Kidney epithelial cell (primary cell): ENCODE measurements at places on chromosomes 3 and 15. TPM values are rescaled to one million over a fixed set of nuclear protein-coding genes. Genes with fewer than 3 reads are reported as not detected.

Gene GP5
- total RNA-seq = 0.07 and 0.42 TPM in 2 replicates

Gene GOLGA8M
- not detected in 2 replicates for total RNA-seq

Gene PLS1
- total RNA-seq = 15.6 and 21.8 TPM in 2 replicates

Gene PLOD2
- 32.5 and 38.5 TPM in 2 replicates for total RNA-seq

Gene CHSY1
- 21.1 and 22.9 TPM in 2 replicates for total RNA-seq

Gene ITIH1
- not detected in 2 replicates for total RNA-seq

Gene RCCD1
- 8.9 and 12.5 TPM in 2 replicates for total RNA-seq

Gene CFAP20DC
- total RNA-seq = 8.2 and 8.6 TPM in 2 replicates

Gene COLQ
- total RNA-seq = 0.13 and 0.41 TPM in 2 replicates

Gene GOLGA8N
- 1.0 and 1.6 TPM in 2 replicates for total RNA-seq

Gene PAQR5
- 6.4 and 9.7 TPM in 2 replicates for total RNA-seq

Gene BLOC1S6
- 70.2 and 71.4 TPM in 2 replicates for total RNA-seq

Gene OXTR
- total RNA-seq = 2.0 and 2.1 TPM in 2 replicates

DNA sequence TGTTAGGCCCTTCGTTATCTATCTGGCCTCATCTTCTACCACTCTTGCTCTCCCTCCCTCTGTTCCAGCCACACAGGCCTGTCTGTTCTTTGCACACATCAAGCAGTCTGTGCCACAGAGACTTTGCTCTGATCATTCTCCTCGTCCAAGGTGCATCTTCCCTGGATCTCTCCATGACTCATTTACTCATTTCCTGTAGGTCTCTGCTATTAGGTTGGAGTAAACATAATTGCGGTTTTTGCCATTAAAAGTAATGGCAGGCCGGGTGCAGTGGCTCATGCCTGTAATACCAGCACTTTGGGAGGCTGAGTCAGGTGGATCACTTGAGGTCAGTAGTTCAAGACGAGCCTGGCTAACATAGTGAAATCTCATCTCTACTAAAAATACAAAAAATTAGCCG is 9.5 kb upstream of the C3orf49 start:
- DNase-seq = peak; percentile 48

GRCh38 chr15:96559631-96560030 is 229.1 kb downstream of the NR2F2 start:
- DNase-seq = no peak

- no peak for DNase-seq
Observed at GRCh38 chr15:64355348-64355943, 527 bp downstream of the CSNK1G1 start.

- DNase-seq = no peak
Observed at GRCh38 chr3:101509811-101510210, 3.2 kb downstream of the SENP7 start.

GRCh38 chr3:53728606-53729005 is 117.6 kb downstream of the CHDH start:
- no peak for DNase-seq

DNA sequence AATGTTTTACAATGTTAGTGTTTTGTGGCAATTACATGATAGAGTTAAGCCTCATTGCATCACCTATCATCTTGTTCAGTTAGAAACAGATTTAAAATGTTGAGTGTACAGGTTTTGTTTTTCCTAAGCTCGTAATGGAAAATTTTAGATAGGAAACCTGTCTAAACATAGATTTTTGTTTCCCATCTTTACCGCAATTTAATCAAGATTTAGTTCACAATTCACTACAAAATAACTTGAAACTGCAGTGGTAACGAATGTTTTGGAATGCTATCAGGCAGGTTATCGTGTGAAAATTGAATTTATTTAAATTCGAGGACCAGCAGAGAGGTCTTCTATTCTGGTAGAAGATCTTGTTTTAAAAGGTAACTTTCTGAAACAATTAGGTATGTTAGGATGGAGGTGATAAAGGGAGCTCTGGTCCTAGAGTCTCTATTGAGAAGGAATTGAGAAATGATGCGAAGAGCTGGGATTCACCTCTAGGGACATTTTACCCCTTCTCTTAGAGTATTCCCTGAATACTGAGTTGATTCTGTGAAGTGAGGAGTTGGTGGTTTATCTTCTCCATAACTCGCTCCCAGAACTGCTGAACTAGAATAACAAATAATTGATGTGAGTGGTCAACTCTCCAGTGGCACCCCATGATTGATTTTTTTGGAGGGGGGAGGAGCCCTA is 1.4 kb downstream of the DOCK3 start:
- DNase-seq = no peak

DNA sequence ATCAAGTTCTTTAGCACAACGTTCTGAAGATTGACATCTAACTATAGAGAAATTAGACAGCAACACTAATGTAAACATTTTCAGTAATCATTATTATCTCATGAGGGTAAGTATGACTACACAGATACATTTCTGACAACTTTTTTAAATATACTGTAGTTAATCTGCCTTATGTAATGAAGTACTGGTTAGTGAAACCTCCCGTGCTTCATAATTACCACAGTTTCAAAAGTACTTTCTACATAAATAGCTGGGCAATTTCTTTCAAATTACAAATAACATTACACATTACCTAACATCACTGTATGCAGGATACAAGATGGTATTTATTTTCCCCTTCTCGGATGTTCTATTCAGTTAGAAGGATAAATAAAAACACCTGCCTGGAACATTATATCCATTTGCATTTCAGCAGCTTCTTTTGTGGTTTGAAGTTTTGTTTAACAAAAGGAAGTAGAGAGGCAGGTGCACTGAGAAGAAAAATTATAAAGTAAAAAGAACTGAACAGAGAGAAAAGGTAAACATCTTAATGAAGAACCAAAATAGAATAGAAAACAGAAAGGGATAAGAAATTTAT is 1241.5 kb upstream of the GBE1 start:
- DNase-seq = no peak

GRCh38 chr3:172153335-172153861 is 114.0 kb downstream of the FNDC3B start:
- DNase-seq = peak; percentile 96

DNA sequence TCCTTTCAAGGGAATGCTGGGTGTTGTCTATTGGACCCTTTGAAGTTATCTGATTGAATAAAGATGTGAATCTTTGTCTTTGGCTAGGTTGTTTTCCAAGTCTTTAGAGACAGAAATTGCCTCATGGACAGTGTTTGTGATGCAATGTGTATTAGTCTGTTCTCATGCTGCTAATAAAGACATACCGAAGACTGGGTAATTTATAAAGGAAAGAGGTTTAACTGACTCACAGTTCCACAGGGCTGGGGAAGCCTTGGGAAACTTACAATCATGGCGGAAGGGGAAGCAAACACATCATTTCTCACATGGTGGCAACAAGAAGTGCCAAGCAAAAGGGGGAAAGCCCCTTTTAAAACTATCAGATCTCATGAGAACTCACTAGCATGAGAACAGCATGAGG is 88.8 kb upstream of the PLXND1 start:
- DNase-seq = no peak

DNA sequence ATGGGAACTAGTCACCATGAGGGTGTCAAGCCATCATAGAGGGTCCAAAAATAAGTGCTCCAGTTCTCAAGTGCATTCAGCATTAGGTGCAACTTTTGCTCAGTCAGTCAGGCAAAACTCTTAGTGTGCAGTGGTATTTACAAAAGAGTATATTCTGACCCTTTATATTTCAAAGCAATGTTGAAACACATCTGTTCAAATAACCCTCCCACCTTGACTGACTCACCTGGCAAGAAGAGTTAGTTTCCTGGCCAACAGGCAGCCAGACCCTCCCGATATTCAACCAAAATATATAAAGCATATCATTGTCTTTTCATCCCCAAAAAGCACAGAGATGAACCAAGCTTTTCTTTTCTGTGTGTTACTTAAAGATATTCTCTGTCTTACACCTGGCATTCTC is 7.6 kb upstream of the COL8A1 start:
- no peak for DNase-seq

DNA sequence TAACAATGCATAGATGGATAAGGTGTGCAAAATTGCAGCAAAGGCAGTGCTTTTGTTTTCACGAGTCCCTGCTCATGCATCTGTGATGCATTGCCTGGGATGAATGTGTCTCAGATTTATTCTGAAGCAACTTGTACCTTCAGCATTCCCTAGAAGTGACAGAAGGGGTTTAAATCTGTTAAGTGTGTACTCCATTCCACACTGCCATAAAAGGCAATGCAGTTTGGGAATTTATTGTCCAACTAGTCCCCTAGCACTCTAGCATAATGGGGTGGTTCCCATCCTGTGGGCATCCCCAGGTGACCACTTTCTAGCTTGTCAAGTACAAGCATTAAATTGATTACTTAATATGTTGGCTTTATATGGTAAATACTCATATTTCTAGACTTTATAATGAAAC is 306.5 kb upstream of the CBLB start:
- no peak for DNase-seq

GRCh38 chr15:78192826-78193594 is 41.4 kb downstream of the ACSBG1 start:
- no peak for DNase-seq

DNA sequence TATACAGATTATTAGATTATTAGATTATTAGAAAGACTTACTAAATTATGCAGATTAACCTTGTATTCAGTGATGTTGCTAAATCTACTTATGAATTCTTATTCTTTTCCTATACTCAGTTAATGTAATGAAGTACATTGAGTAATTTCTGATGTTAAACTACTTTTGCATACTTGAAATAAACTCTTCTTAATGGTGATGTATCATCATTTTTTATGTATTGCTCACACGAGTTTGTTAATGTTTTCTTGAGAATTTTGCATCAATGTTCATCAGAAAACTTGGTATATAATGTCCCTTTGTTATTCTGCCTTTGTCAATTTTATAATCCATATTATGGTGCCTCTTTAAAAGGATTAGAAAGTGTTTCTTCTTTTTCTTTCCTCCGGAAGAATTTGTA is 163.2 kb upstream of the COL8A1 start:
- no peak for DNase-seq

GRCh38 chr3:143676021-143676420 is 172.2 kb downstream of the SLC9A9 start:
- no peak for DNase-seq

GRCh38 chr15:71683411-71684274 is 126.7 kb upstream of the NR2E3 start:
- no peak for DNase-seq

- no peak for DNase-seq
Observed at GRCh38 chr3:41525303-41526064, 326.2 kb downstream of the CTNNB1 start.

GRCh38 chr3:129688271-129688895 is 81.9 kb upstream of the PLXND1 start:
- no peak for DNase-seq

GRCh38 chr15:84955089-84955848 is 26.4 kb upstream of the PDE8A start:
- DNase-seq = no peak

DNA sequence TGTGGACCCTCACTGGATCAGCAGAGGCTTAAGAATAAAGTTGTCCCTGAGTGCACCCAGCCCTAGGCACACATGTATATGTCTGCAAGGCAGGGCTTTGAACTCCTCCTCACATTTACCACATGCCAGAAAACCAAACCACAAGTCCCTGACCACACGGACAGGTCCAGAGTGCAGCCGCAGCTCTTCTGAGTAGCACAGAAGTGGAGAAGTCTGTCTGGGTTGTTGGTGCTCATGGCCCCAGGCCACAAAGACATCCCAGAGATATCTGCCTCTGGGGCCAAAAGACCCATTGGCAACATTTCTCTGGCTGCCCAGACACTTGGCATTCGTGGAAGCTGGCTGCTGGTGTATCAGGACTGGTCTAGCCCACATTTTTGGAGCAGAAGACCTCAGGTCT is 17.4 kb downstream of the SUSD5 start:
- no peak for DNase-seq

DNA sequence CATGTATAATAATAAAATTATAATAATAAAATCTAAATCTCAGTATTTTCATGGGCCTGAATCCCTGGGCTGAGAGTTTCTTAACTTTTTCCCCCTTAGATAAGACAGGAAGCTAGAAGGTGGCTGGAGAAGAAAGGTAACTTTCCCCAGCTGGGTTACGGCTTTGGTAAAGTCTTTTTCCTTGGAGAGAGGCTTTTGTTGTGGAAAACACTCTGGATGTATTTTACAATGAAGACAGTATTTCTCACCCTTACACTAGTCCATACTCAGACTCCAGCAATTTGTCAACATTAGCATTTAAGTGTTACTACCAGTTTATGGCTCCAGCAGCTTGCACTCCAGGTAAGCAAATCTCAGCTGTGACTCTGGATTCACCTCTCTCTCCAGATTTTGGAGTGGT is 34.9 kb downstream of the APH1B start:
- DNase-seq = no peak

GRCh38 chr3:189446959-189447560 is 184.1 kb upstream of the TP63 start:
- DNase-seq = no peak

- no peak for DNase-seq
Observed at GRCh38 chr3:57048052-57048671, 12.3 kb upstream of the SPATA12 start.
